Large intestine (tissue), 12 donors: ENCODE measurements at places on chromosomes 3 and 15.
A peak's percentile ranks its signal among the peaks of the same experiment; 100 is the strongest.

- DNase-seq = no peak
Measured at GRCh38 chr3:129967761-129968160, 6.8 kb upstream of the TRH start.

- DNase-seq = no peak
Measured at GRCh38 chr3:56782906-56783305, 18.8 kb downstream of the ARHGEF3 start.

DNA sequence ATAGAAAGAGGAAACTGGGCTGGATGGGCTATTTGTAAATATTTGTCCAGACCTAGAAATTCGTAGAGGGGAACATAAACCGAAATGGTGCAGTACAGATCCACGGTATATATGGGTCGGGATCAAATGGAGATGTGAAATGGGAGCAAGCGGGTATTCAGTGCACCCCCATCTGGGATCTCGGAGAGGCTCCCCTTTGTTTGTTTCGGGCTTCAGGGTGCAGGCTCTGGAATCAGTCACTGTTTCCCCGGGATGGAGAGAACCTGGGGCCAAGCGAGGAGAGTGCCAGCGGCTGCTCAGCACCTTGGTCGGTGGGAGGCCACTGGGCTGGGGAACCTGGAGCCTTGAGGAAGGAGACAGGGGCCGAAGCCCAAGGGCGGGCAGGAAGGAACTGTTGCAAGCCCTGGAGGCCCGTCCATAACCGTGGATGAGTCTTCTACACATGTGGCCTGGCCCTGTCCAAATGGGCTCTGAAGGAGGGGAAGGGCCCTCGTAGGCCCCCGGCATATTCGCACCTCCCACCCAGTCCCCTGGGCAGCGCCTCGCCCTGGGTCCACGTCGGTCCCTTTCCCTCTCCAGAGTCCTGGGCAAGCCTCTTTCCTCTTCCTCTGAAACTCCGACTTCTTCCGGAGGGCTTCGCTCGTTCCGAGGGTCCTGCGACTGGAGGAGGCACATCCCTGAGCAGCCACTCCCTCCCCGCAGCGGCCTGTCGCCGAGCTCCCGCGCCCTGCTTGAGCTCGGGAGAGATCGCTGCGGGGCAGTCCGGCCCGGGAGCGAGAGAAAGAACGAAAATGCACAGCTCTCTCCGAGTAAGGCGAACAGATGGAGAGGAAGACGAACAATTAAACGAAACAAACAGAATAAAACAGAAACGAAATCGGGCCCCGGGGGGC is 3.0 kb downstream of the ISL2 start:
- DNase-seq = no peak

DNA sequence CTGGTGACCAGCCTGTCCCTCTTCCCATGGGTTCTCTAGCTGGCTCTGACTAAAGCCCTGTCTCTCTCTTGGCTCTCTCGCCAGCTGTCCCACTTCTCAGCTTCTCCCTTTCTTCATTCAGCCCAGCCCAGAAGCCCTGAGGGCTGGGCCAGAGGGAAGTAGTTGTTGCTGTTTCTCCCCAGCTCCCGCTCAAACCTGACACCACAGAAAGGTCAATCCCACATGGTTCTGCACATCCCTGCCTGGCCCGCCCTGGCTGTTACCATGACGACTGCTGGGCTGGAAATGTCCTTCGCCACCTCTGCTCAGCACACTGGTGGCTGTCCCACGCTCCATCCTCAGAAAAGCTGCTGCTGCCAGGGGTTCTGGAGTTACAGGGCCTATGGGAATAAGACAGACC is 25.9 kb downstream of the CCDC32 start:
- no peak for DNase-seq

GRCh38 chr3:187107989-187108388 is 31.3 kb downstream of the RPL39L start:
- DNase-seq = no peak

DNA sequence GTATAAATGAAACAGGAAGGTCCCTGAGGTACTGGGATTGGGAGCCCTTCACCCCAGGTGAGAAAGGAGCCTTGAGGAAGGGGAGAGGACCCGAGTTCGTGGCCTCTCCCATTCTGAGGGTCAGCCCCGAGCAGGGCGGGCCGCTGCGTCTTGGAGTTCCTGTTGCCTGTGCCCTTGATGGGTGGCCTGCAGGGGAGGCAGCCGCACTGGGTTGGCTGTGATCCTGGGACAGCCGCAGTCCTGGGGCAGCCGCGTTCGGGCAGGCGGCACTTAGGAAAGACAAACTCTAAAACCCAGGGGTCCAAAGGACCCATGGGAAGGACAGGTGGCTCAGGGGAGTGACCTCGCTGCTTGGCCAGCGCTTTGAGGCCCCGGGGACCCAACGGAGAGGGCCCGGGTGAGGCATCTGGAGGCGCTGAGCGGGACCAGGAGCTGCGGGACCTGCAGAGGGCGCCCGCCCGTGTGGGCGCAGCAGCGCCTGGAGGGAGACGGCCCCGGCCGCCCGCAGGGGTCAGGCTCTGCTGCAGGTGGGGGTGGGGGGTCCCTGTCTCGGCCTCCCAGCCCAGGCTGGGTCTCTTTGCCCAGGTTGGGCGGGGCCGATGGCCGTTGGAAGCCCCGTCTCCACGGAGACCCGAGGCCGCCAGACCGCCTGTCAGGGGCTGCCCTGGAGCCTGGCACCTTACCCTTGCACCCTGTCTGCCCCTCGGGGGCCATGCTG is 65.1 kb downstream of the HMCES start:
- peak; percentile 48 for DNase-seq

- DNase-seq = no peak
Measured at GRCh38 chr3:41018855-41019254, 180.4 kb upstream of the CTNNB1 start.

GRCh38 chr3:94121161-94121560 is 58.3 kb downstream of the NSUN3 start:
- no peak for DNase-seq

- DNase-seq = no peak
Measured at GRCh38 chr3:62084558-62084957, 288.8 kb downstream of the FEZF2 start.

GRCh38 chr3:38555149-38555840 is 59.2 kb downstream of the EXOG start:
- DNase-seq = no peak

DNA sequence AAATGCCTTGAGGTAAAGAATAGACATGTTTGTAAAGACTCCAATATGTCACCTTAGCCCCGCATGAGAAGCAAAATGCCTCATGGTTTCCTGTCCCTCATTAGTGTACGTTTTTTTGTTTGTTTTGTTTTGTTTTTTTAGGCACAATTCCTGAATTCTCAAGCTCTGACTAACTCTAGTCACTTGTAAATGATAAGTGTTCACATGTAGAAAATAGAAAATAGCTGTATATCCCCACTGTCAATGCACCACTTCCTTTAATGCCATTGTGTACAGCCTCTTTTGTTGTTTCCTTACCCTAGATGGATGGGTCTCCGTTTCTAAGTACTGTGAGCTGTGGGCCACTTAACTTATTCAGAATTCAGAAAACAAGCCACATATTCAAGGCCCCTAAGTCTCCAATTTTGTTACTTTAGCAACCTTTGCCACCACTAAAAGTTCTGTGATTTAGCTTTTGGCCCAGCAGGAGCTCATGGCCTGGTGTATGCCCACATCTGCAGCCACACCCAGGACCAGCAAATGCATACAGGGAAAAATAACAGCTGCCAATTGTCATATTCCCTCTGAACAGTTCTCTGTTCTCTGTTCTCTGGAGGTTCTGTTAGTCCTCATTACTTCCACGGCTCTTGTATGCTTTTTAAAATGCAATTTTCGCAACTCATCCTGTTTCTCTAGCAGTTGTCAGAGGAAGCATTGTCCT is 655.5 kb downstream of the GBE1 start:
- no peak for DNase-seq

- no peak for DNase-seq
Measured at GRCh38 chr15:61225614-61226013, 3.5 kb downstream of the RORA start.

DNA sequence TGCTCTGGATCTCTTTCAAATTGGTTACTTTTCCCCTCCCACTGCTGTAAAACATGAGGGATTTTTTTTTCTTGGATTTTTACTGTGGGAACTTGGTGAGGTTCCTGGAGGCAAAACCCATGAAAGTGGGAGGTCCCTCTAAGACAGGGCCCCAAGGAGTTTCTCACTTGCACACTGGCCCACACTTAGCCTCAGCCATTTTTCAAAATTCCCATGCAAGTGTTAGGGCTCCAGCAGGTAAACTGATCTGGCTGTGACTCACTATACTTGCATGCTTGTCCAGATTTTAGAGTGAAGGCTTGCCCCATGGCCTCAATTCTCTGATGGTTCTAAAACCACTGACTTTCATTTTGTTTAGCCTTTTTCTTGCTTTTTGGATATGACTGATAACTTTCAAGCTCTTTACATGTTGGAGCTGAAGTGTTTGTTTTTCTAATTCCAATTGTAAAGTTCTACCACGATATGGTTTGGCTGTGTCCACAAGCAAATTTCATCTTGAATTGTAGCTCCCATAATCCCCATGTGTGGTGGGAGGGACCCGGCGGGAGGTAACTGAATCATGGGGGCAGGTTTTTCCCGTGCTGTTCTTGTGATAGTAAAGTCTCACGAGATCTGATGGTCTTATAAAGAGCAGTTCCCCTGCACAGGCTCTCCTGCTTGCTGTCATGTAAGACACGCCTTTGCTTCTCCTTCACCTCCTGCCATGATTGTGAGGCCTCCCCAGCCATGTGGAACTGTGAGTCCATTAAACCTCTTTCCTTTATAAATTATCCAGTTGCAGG is 37.7 kb downstream of the MCCC1 start:
- DNase-seq = no peak

- DNase-seq = no peak
Measured at GRCh38 chr3:129687586-129688125, 81.2 kb upstream of the PLXND1 start.

GRCh38 chr3:186510374-186511079 is 33.7 kb downstream of the CRYGS start:
- no peak for DNase-seq

DNA sequence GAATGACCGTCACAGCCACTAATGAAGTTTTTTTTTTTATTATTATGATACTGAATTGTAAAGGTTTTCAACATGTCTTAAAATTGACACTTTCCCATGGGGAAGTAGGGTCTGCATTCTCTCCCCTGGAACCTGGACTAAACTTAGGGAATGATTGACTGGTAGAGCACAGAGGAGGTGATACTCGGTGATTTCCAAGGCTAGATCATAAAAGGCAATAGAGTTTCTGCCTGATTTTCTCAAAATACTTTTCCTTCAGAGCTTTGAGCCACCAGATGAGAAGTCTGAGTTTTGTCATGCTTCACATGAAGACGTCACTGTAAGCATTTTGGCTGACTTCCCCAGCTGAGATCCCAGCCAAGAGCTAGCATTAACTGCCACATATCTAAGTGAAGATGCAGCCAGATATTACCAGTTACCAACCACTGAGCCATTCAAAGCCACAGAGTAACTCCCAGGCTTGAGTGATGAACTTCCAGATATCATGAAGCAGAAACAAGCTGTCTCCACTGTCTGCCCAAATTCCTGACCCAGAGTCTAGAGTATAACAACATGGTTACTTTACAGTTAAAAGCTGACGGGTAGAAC is 105.8 kb downstream of the LSAMP start:
- DNase-seq = peak; percentile 8

DNA sequence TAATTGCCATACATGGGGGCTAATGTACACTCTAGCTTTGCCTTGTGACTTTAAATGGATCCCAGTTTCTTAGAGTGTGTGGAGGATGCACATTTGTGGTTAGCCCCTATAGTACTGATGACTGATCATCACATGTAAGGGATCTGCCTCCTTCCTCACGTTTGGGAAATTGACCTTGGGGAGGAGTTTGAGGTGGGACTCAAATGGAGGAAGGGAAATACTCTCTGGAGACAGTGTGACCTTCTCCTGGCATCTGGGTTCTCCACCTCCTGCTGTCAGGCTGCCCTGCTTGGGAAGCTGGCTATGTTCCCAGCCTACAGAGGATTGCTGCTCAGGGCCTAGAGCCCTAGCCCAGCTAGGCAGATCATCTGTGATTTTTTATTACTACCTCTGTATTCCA is 48.7 kb downstream of the PPM1L start:
- no peak for DNase-seq

- no peak for DNase-seq
Measured at GRCh38 chr3:127366383-127366782, 78.5 kb upstream of the PRR20G start.

- no peak for DNase-seq
Measured at GRCh38 chr3:194304186-194304917, 46.8 kb downstream of the CPN2 start.

- no peak for DNase-seq
Measured at GRCh38 chr3:185153861-185154629, 1.2 kb upstream of the C3orf70 start.

DNA sequence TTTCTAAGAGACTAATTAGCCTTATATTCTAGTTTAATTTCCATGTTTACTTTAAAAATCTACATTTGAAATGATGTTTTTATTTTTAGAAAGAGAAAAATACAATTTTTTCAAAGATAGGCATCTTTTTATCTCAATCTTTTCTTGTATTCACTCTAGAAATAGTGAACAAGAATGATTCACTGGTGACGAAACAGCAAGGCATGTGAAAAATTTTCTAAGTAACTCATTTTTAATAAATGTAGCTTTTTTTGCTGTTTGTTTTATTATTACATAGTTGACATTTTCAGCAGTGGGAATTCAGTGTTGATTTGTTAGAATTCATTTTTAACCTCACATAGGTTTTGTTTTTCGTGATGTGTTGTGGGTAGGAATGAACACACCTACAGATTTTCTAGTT is 1226.4 kb downstream of the NSUN3 start:
- no peak for DNase-seq

DNA sequence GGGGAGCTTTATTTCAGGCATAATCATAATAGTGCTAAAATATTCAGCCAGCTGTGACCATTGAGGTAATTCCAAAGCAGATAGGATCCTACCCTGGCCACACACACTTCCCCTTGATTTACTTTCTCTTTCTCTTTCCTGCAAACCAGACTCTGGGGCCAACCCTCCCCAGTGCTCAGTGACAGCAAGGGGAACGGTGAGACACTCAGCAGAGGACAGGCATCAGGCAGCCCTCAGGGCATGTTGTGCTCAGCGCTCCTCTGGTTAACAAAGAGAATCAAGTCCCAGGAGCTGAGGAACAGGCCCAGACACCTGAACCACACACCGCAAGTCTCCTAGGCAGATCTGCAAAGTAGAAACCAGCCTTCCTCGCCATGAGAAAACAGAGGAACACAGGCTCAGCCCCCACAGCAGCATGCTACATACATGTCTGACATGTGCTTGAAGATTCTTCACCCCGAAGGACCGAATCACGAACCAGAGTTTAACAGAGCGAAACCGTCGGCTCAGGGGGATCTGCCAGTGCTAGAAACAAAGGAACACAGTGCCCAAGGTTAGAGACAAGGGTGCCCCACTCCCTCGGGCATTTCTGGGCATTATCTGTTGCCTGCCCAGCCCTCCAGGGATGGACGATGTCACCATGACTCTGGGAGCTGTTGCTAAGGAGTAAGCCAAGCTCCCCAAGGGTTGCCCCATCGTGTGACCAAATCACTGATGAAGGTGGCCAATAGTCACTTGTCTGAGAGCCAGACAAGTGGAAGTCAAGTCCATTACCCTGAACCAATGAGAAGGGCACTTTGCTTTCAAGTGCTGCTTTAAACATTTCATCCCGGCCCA is 17.5 kb downstream of the HDC start:
- DNase-seq = peak; percentile 31
